ENCODE measurements at places on chromosomes 7 and 10.

- DNase-seq: no peak
These were observed 151.1 kb downstream of the DKK1 start for GRCh38 chr10:52465202-52465601.

GRCh38 chr7:97466999-97467740 lies 264.7 kb upstream of the TAC1 start:
- DNase-seq: no peak

- DNase-seq: no peak
These were observed 2.7 kb downstream of the WASL start for GRCh38 chr7:123746055-123746454.

- no peak for DNase-seq
These were observed 48.7 kb downstream of the CH25H start for GRCh38 chr10:89158446-89158845.

All from thoracic aorta (tissue), 2 donors.